Hindlimb muscle (tissue), 1 donor: ENCODE measurements at places on chromosomes 6 and 20. TPM values are rescaled to one million over a fixed set of nuclear protein-coding genes. Genes with fewer than 3 reads are reported as not detected.

The FAM210B gene
- 32.6 TPM for polyA plus RNA-seq

The SAMD5 gene
- 2.1 TPM for polyA plus RNA-seq

The C4B gene
- 67.2 TPM for polyA plus RNA-seq

The PI3 gene
- polyA plus RNA-seq: not detected

The NRN1 gene
- polyA plus RNA-seq: 24.7 TPM

DNA sequence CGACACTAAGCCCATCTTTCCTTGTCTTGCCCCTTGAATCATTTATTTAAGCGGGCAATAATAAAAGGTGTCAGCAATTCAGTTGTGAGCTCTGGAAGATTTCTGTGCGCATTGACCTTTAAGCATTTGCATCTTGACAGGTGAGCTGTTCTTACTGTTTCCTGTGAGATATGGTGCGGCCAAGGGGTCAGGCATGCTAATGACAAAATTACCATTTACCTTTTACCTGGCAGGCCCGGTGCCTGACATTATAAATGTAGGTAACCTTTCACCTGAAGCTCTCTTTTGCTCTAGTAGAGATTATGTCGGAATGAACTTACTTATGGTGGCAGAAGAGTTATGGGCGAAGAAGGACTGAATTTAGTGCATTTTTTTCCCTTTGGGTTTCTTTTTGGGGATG is 89.3 kb upstream of the EEF1E1 start:
- DNase-seq: no peak

GRCh38 chr6:55886185-55886836 is 10.9 kb upstream of the BMP5 start:
- DNase-seq: no peak

The PCSK2 gene
- polyA plus RNA-seq: 0.71 TPM

DNA sequence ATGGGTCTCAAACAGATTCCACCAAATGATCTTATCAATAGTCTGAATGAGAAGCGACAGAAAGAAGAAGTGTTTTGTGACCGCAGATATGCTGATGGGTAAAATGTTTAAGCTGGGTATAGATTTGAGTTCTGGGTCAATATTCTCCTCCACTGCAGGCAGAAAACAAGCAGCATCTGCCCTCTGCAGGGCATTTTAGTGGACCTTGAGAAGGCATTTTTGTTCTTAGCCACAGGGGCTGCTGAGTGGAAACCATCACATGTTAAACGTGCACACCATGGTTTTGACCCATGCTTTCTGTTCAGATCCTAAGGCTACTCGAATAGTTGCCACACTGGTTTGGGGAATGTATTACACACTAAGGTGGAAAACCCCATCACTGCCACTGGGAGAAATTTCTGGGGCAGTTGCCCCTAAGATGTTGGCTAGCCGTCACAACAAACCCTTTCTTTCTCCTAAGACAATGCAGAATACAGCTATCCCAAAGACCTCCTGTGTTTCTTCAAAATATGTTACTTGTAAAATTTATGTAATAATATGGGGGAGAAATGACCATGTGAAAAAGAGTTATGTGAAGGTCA is 5.5 kb downstream of the POU3F2 start:
- DNase-seq: no peak

The F13A1 gene
- 54.5 TPM for polyA plus RNA-seq

The BTN1A1 gene
- 0.25 TPM for polyA plus RNA-seq

GRCh38 chr6:43295456-43295855 is 2.6 kb upstream of the SLC22A7 start:
- no peak for DNase-seq

The PLN gene
- polyA plus RNA-seq: 4.4 TPM

GRCh38 chr20:40899344-40899743 is 129.3 kb upstream of the TOP1 start:
- DNase-seq: no peak

GRCh38 chr20:57881466-57882385 is 171.9 kb upstream of the PMEPA1 start:
- no peak for DNase-seq

- DNase-seq: no peak
These were observed 3.8 kb upstream of the RANBP9 start for GRCh38 chr6:13715444-13715883.

- no peak for DNase-seq
These were observed 124.2 kb downstream of the SLC16A10 start for GRCh38 chr6:111211411-111212030.

The KIF25 gene
- 0.99 TPM for polyA plus RNA-seq

DNA sequence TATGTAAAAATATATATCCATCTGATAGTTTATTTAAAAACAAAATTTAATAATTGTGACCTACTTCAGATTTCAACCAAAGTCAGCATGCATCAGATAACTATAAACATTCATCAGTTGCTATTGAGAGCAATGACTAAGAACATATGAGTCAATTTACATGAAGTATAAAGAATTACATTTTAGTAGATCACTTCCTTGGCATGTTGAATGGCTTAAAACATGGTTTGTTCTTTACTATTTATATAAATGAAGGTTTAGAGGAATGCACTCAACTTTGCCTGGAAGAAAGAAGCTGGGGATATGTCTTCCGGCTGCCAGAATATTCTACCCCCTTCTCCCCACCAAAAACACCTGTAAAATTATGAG is 6.4 kb upstream of the FAM217A start:
- no peak for DNase-seq

The PRPF6 gene
- polyA plus RNA-seq: 63.6 TPM

DNA sequence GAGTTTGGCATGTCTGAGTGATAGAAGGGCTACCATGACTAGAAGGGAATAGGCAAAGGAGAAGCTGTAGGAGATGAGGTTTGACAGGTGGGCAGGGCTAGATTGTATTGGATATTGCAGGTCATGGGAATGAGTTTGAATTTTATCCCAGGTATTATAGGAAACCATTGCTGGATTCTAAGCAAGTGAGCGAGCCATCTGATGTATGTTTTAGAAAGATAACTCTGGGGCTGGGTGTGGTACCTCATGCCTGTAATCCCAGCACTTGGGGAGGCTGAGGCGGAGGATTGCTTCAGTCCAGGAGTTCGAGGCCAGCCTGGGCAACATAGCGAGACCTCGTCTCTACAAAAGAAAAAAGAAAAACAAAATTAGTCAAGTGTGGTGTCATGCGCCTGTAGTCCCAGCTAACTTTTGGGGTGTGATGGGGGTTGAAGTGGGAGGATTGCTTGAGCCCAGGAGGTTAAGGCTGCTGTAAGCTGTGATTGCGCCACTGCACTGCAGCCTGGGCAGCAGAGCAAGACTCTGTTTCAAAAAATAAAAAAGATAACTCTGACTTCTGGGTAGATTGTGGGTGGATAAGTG is 16.9 kb downstream of the STK4 start:
- DNase-seq: no peak

DNA sequence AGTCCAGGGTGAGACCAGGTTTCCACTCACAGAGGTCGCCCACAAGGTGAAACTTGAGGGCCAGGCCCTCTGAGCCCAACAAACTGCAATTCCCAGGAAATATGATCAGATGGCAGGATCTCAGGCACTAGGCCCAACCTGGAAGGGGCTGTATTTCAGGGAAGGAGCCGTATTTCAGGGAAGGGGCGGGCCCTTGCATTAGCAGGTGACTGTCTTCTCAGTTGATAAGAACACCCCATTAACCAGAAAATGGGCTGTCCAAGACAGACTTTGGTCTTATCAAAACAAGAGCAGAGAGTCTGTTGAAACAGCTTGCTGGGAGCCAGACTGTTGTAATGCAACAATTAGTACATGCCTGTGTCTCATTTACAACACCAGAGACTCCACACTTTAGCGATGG is 10.9 kb upstream of the BNIP5 start:
- no peak for DNase-seq

- DNase-seq: no peak
These were observed 136.5 kb downstream of the BTBD9 start for GRCh38 chr6:38503032-38503773.

GRCh38 chr6:131029626-131030297 is 33.3 kb downstream of the EPB41L2 start:
- DNase-seq: no peak

The TUBB1 gene
- 0.67 TPM for polyA plus RNA-seq

- peak; percentile 59 for DNase-seq
These were observed 475.0 kb upstream of the SULF2 start for GRCh38 chr20:48260129-48260756.

DNA sequence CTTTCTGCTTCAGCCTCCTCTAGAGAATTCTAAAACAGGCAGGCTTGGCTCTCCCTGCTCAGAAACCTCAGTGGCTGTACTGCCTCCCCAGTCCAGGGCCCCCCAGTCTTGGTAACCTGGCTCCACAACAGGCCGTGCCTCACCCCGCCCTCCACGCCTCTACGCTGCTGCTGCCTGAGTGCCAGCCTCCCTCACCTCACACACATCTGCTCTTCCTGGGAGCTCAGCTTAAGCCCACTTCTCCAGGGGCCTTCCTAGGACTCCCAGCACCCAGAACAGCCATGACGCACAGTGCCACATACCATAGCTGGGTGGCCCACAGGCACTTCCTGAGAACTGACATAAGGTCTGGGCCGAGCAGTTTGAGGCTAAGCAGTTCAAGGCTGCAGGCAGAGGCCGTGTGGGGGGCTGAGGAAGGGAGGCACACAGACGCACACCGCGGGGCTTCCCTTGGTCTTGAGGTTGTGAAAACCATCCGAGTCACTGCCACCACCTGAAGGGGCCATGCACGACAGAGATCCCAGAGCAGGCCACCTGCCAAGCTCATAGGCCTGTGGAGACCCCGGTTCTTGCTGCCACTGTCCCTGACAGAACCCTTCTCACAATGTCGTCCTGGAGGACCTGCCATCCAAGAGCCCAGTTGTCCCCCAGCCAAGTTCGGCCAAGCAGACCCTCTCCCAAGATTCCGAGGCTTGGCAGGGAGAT is 42.6 kb downstream of the DSTN start:
- DNase-seq: no peak

The ADGRG6 gene
- 7.2 TPM for polyA plus RNA-seq

GRCh38 chr6:148577687-148578488 is 168.9 kb upstream of the UST start:
- peak; percentile 87 for DNase-seq

The RUNX2 gene
- polyA plus RNA-seq: 1.1 TPM

The SCUBE3 gene
- polyA plus RNA-seq: 1.1 TPM

DNA sequence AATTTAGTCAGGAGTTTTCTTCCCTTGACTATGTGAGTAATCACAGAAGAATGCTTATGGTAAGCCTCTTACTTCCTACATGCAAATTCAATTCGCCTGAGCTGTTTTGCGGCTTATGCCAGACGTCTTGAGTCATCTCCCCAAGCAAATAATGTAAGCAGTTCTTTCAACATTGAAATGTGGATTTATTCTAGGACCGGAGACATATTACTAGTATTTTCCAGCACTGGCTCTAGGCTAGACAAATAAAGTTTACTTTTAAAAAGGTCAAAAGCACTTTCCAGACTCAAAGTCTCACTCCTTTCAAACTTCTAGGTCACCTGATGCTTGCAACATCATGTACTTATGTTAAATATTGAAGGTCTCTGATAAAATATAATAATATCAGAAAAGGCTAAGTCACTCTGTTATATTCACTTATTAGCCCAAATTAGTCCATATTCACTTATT is 38.1 kb upstream of the NOX3 start:
- peak; percentile 70 for DNase-seq

DNA sequence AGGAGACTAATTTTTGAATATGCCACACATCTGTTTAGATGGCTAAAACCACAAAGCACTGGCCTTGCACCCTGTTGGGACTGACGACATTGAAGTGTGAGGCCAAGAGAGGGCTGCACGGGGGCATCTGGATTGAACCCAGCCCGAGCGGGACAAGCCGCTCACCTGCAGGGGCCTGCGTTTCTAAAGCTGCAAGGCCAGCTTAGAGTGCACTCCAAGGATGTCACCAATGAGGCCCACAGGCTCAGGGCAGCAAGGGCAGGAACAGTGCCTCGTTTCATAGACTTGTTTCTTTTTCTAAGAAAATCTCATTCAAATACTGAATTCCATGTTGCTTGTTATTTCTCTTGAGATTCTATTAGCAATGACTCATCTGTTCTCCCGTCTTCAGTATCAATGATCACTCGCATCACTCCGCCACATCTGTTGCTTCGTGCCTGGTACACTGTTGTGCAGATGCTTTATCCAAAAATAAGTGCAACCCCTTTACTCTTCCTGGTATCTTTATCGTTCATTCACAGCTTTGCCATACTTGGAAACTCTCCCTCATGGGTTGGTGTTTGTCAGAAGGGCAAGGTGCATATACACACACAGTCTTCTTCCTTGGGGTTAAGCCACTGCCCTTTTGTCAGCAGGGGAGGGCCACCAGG is 120.1 kb downstream of the IRF4 start:
- no peak for DNase-seq

DNA sequence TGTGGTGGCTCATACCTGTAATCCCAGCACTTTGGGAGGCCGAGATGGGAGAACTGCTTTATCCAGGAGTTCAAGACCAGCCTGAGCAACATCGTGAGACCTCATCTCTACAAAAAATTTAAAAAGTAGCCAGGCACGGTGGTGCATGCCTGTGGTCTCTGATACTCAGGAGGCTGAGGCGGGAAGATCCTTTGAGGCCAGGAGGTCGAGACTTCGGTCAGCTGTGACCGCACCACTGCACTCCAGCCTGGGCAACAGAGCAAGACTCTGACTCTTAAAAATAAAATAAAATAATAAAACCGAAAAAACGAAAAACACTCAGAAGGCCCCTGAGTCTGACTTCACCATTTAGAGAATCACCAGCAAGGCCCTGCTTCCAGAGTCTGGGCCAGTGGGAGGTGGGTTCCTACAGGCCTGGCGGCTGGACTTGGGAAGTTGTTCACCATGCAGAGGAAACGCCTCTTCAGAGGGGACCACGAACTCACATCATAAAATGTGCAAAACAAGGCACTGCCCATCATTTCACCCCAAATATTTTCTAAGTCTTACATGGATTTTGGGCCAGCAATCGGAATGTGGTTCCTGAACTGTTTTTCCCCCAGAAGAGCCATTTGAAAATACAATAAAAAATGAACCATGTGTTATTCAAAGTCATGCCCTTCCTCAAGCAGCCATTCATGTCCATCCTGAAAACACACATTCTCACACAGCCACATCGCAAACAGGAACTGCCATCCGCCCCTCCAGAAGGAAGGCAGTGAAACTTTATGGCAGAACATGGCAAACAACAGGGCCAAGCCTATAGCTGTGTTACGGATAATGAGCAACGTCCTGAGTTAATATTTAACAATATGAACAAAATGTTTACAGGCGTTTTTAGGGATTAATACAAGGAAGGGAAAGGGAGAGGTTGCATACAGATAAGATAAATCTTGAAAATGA is 57.8 kb downstream of the SLC22A23 start:
- DNase-seq: no peak

The MED23 gene
- 22.0 TPM for polyA plus RNA-seq

The MOCS3 gene
- 3.3 TPM for polyA plus RNA-seq

- no peak for DNase-seq
These were observed 24.0 kb downstream of the COL11A2 start for GRCh38 chr6:33168284-33168601.

The FNDC11 gene
- 0.13 TPM for polyA plus RNA-seq
